ENCODE measurements at places on chromosomes 5 and 9. TPM values are rescaled to one million over a fixed set of nuclear protein-coding genes. Genes with fewer than 3 reads are reported as not detected.

- ATAC-seq = no peak
Observed at GRCh38 chr9:113956901-113957300, 80.8 kb downstream of the ZNF618 start.

GRCh38 chr5:32283539-32284377 lies 29.0 kb downstream of the MTMR12 start:
- ATAC-seq = peak; percentile 97

DNA sequence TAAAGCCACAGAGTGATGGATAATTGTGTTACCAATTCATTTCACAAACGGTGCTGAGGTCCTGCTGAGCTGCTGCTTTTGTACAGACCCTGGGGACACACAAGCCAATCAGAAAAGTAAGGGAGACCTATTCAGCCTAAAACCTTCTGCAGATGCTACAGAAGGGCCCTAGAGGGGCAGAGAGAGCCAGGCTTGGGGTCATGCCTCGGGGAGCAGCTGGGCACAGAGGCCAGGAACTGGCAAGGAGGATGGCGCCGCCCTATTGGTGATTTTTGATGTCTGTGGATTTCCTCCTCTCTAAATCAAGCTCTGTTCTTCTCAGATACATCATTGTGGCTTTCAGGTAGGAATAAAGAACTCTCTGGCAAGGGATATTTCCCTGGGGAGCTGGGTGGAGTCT lies 181.9 kb downstream of the ZNF462 start:
- no peak for ATAC-seq

GRCh38 chr9:115211413-115212124 lies 93.6 kb upstream of the TNC start:
- no peak for ATAC-seq

- ATAC-seq = no peak
Observed at GRCh38 chr5:90534922-90535321, 5.5 kb upstream of the LYSMD3 start.

- ATAC-seq = no peak
Observed at GRCh38 chr5:168106008-168106761, 185.3 kb upstream of the WWC1 start.

DNA sequence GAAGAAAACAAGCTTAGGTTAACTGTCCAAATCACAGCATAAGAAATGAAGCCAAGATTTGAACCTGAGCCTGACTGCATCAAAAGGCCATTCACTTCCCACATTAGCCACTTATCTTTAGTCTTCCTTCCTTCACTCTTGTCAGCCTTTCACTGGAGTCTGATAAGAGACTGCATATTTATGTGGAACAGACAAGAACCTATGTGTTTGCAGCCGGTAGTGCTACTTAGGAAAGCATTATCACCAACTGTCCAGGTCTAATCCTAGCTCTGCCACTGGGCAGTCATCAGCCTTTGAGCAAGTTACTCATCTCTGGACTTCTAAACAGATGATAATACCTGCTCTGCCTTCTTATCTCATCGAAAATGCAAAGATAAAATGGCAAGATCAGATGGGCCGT lies 12.1 kb upstream of the ATP6V0E1 start:
- ATAC-seq = no peak

The ARL14EPL gene
- not detected for total RNA-seq

The WDR31 gene
- 3.7 TPM for total RNA-seq

GRCh38 chr5:172303572-172304335 lies 20.2 kb upstream of the UBTD2 start:
- ATAC-seq = peak; percentile 72

The DOCK2 gene
- total RNA-seq = 2.2 TPM

- no peak for ATAC-seq
Observed at GRCh38 chr9:97596906-97597305, 36.3 kb downstream of the TSTD2 start.

DNA sequence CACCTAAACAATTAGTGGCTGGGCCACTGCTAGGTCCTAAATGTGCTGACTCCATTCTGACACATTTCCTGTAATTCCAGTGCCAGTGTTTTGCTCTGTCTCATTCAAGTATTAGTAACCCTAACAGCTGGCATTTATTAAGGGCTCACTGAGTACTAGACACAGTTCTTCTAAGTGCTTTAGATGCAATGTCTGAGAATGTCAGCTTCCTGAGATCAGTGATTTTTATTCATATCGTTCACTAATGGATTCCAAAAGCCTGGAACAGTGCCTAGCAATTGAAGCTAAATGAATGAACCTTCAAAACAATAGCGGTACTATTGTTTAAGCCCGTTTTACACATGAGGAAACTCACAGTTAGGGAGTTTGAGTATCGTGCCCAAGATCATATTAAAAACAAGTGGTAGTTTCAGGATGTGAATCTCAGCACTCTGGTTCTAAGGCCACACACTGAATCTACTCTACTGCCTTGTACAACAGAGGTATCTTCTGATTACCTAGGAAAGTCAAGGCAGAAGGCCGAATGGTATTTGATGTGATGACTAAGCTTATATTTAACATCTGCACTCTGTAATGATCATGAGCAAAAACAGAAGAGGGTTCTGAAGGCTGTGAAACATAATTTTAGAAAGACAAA lies 304.0 kb downstream of the PJA2 start:
- ATAC-seq = peak; percentile 66

The TAF1L gene
- not detected for total RNA-seq

The ZSWIM6 gene
- total RNA-seq = 6.3 TPM

The PCDHA3 gene
- not detected for total RNA-seq

All from esophagus mucosa (tissue), 1 donor.